ENCODE measurements at places on chromosomes 6 and 20. TPM values are rescaled to one million over a fixed set of nuclear protein-coding genes. Genes with fewer than 3 reads are reported as not detected.

Gene ITPR3
- polyA plus RNA-seq = 5.7 TPM

- no peak for DNase-seq
Observed at GRCh38 chr6:100593522-100593921, 128.8 kb upstream of the SIM1 start.

GRCh38 chr20:62603907-62604785 is 38.2 kb upstream of the SLCO4A1 start:
- peak; percentile 37 for DNase-seq

- DNase-seq = no peak
Observed at GRCh38 chr20:22729180-22729579, 144.8 kb upstream of the FOXA2 start.

- DNase-seq = no peak
Observed at GRCh38 chr6:51019806-51020205, 201.1 kb downstream of the TFAP2B start.

GRCh38 chr6:40409716-40410397 is 177.3 kb downstream of the LRFN2 start:
- no peak for DNase-seq

Data from right cardiac atrium (tissue), 5 donors.